ENCODE measurements at places on chromosomes 11 and 22. TPM values are rescaled to one million over a fixed set of nuclear protein-coding genes. Genes with fewer than 3 reads are reported as not detected.

The GLYAT gene
- not detected for total RNA-seq

The PGA4 gene
- total RNA-seq = not detected

The CHRNA10 gene
- total RNA-seq = 0.57 TPM

The OR52B4 gene
- not detected for total RNA-seq

All from activated CD4-positive, alpha-beta memory T cell treated with anti-CD3 and anti-CD28 coated beads for 36 hours (primary cell).